ENCODE measurements at places on chromosomes 6 and 20.
A peak's percentile ranks its signal among the peaks of the same experiment; 100 is the strongest.

DNA sequence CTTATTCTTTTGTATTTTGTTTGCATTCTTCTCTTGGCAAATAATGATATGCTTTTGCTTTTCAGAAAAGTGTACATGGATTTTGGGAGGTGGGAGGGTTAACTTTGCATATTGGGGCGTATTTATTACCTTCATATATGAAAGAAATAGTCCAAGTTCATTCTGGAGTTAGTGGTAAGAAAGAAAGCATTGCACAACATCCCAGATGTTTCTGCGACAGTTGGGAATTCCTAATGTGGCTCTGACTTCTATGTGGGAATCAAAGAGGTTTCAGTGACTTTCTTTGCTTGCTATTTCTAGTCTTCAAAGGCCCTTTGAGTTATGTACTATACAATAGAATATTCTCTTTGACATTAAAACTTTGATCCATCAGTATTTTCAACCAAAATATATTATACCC, 78.1 kb downstream of the MMUT start:
- DNase-seq = no peak

DNA sequence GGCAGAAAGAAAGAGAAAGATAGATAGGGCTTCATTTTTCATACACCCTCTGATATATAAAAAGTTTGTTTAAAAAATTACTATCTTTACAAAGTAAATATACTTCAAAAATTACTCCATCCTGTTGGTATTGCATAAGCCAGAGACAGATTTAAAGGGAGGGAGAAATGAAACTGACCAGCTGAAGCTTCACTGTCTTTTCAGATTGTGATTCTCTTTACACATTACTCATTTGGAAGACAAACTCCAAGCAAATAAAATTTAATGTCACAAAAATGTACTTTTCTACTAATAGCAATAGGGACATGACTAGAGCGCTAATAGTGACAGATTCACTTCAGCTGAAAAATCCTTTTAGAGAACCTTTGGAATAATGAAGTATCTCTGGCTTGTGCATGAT, 38.6 kb upstream of the MARCKS start:
- no peak for DNase-seq

DNA sequence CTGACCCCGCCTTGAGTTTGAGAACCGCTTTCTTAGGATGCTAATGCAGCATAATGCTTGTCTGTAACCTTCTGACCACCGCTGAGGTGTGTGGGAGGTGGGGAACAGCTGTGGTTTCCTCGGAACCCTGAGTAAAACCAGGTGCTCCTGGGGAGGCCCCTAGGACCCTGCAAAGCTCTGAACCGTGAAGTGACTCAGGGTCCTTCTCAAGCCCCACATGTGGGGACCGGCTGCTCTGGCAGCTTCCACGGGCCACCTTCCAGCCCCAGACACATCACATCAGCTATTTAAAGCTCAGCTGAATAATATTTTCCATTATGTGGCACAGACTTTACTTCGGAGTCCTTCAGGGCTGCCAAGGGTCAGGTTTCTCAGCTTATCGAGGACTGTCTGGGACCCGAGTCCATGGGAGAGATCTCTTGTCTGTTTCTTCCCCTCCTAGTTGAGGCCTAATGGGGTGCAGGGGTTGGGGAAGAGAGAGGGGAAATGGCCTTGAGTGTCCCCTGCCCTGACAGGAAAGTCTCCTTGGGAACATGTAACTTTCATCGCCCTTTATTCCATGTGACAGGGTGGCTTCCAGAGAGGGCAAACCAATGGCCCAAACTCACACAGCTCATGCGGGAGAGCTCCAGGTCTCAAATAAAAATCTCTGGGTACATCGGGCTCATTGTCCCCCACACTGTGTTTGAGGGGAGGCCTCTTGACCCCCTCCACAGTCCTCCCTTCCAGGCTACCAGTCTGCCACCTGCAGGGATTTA, 186.1 kb upstream of the SLC24A3 start:
- DNase-seq = peak; percentile 39

DNA sequence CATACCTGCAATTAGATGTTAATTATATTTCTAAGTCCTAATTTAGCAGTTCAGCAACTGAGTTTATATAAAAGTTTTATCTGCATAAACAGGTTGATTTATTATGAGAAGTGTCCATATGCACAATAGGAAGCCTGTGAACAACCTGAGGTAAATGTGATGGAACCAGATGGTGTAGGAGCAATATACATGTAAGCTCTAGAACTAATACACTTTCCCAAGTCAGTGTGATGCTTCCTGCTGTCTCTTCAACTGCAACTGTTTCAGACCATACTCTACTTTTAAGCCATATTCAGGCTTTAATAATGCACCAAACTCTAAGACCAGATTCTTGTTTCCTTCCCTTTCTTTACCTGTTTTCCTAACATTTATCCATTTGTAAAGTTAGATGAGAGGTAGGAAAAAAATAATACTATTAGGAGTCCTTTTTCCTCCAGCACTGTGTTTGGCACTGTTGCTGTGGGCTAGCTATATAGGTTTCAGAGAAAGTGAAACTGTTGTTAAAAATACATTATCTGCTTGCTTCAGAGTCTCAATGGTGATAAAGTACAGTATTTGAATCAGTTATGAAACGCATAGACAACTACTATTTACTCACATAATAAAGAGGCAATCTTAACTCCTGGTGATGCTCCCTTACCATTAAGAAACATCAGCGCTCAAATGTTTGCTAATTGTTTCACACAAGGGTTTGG, 1009.3 kb downstream of the GRIK2 start:
- DNase-seq = no peak

- peak; percentile 0 for DNase-seq
Measured at GRCh38 chr6:117840541-117840983, 66.5 kb upstream of the SLC35F1 start.

- no peak for DNase-seq
Measured at GRCh38 chr6:70725817-70726415, 58.2 kb downstream of the SMAP1 start.

DNA sequence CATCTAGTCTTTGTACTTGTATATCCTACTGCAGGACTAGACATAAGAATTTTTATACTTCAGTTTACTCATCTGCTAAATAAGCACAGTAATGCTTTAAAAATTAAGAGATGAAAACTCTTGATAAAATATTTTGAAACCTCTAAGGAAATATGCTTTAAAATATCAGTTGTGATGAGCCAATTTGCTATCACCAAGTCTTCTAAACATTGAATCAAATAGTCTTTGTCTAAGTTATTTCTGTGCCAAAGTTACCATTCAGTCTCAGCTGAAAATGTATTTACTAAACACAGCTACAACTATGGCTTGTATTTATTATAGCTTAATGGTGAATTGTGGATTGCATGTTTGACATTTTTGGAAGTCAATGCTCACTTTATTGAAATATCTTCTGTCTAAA, 46.2 kb upstream of the RFPL4B start:
- no peak for DNase-seq

DNA sequence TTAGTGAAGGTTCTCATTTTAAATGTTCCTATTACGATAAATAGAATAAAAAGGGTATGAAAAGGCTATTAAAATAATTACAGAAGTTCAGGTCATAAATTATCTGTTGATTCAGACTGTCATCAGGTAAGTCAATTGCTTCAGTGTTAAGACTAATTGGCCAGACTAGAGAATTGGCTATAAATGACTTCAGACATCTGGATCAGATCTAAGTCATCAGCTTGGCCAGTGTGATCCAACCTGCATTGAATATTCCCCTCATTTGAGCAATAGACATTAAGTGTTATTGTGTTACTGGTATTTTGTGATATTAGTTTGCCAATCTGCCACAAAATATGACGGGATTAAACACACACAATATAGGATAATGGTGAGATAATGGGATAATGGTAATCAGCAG, 377.6 kb upstream of the CITED2 start:
- no peak for DNase-seq

DNA sequence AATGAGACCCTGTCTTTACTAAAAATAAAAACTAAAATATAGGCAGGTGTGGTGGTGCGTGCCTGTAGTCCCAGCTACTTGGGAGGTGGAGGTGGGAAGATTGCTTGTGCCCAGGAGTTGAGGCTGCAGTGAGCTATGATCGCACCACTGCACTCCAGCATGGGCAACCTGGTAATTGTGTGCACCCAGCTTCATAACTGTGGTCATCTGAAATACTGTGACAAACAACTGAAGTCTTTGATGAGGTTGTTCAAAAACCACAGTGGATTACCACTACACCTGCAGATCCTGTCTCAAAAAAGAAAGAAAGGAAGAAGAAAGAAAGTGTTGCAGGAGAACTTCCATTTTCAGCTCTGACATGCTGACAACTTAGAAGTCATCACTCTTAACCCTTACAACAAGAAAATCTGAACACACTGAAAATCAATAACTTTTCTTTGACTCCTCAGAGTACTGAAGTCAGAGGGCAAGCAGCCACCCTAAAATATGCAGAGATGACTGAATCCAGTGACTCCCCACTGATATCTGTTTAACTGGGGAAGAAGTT, 13.8 kb upstream of the ZBP1 start:
- no peak for DNase-seq

- DNase-seq = no peak
Measured at GRCh38 chr20:3629893-3630292, 33.3 kb downstream of the GFRA4 start.

GRCh38 chr6:4281341-4282293, 146.2 kb upstream of the ECI2 start:
- peak; percentile 25 for DNase-seq

DNA sequence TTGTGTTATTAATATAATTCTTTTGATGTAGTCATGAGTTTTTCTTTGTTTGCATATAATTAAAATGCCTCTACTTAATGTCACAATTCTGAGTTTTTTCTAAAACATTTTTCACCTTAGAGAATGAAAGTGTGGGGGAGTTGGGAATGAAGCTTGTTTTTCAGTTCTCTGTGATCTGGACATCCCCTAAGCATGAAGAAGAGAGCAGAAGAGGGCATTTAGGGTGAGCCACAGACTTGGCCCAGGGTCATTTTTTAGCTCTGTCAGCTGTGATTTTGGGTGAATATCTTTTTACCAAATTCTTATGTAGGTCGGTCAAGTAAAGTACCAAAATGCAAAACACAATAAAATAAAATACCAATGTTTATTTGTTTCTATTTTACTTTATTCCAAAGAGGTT, 3.9 kb downstream of the OTOR start:
- DNase-seq = no peak

GRCh38 chr6:27311806-27312145, 297 bp downstream of the POM121L2 start:
- no peak for DNase-seq

- no peak for DNase-seq
Measured at GRCh38 chr20:13419477-13419876, 198.4 kb downstream of the ISM1 start.

- no peak for DNase-seq
Measured at GRCh38 chr20:29427201-29428060, 1830.0 kb upstream of the DEFB115 start.

- DNase-seq = no peak
Measured at GRCh38 chr6:81743649-81744048, 8.8 kb downstream of the TENT5A start.

DNA sequence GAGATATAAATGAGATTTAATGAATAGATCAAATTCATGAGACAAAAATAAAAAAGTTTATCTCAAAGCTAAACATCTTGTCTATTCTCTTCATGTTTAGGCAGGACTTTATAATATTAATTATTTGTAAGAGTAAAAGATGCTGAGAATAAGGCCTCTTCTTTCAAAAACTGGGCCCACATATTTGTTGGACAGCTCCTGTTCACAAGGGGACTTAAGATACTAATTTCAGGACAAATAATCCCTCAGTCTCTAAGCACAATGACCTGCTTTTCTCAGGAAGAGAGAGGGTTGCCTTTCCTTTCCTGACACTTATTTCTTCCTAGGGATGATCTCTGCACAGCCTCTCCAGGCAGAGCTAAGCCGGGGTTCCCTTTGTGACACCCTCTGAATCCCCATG, 43.3 kb downstream of the NOX3 start:
- no peak for DNase-seq

- DNase-seq = peak; percentile 25
Measured at GRCh38 chr6:19399406-19399805, 437.8 kb upstream of the ID4 start.

- DNase-seq = peak; percentile 53
Measured at GRCh38 chr20:62025832-62026563, 39.7 kb downstream of the TAF4 start.

DNA sequence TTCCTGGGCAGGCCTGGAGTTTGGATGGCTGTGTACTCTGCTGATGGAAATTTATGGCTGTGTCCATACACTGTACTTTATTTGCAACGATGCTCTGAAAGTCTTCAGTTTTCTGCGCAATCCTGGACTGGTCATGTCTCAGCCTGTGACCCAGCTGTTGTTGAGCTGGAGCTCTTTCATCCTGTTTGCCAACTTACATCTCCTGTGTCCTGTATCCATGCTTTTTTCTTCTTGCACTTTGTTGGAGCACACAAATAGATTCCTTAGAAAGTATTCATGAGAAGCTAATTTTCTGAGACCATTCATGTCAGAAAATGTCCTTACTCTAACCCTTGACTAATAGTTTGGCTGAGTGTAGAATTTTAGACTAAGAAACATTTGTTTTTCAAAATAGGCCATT, 251.2 kb downstream of the BCKDHB start:
- DNase-seq = no peak

DNA sequence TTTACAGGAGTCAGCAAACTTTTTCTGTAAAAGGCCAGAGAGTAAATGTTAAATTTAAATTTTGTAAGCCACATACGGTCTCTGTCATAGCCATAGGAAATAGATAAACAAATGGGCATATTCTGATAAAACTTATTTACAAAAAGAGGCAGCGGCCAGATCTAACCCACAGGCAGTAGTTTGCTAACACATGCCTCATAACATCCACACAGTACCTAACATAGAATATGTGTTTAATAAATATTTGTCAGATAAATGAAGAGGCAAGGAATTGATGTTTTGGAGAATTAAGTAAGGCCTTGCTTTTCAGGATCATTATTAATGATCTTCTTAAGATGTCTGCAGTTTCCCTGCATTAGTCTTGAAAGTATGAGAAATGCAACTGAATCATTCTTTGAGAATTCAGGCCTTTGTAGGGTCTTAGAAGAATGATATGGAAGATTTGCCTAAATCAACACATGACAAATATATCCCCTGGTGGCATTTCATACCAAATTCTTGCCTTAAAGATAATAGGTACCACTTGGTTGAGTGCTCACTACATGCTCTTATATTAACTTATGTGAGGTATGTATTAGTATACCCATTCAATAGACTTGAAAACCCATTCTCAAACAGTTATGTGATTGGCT, 39.3 kb upstream of the TRAM2 start:
- no peak for DNase-seq

GRCh38 chr20:24678351-24679106, 209.1 kb downstream of the SYNDIG1 start:
- DNase-seq = no peak

GRCh38 chr6:131923356-131923755, 27.8 kb downstream of the CCN2 start:
- DNase-seq = no peak
